ENCODE measurements at places on chromosomes 2 and 18. TPM values are rescaled to one million over a fixed set of nuclear protein-coding genes. Genes with fewer than 3 reads are reported as not detected.

The RAB3GAP1 gene
- 17.9 TPM for polyA plus RNA-seq

The CNGA3 gene
- not detected for polyA plus RNA-seq

The OTX1 gene
- not detected for polyA plus RNA-seq

The ZNF385B gene
- polyA plus RNA-seq = not detected

The SOCS6 gene
- 0.25 TPM for polyA plus RNA-seq

The FBXO41 gene
- polyA plus RNA-seq = 3.8 TPM

The SCN9A gene
- polyA plus RNA-seq = not detected

The KCNJ13 gene
- 0.09 TPM for polyA plus RNA-seq

The HRH4 gene
- polyA plus RNA-seq = not detected

The RSAD2 gene
- 3.3 TPM for polyA plus RNA-seq

The SMC6 gene
- 43.8 TPM for polyA plus RNA-seq

The LOXHD1 gene
- not detected for polyA plus RNA-seq

The RBKS gene
- 7.5 TPM for polyA plus RNA-seq

The REG3G gene
- not detected for polyA plus RNA-seq

The IL36G gene
- not detected for polyA plus RNA-seq

The G6PC2 gene
- polyA plus RNA-seq = not detected

The LCT gene
- polyA plus RNA-seq = not detected

The TGFA gene
- polyA plus RNA-seq = 0.06 TPM

The TSPYL6 gene
- not detected for polyA plus RNA-seq

All from IgD-negative memory B cell (primary cell).